Body of pancreas (tissue), 4 donors: ENCODE measurements at places on chromosomes 6 and 20. TPM values are rescaled to one million over a fixed set of nuclear protein-coding genes. Genes with fewer than 3 reads are reported as not detected.

The LSM2 gene
- total RNA-seq: 22.4 TPM

The OR2H2 gene
- total RNA-seq: not detected

The SNRPB gene
- 53.1 TPM for total RNA-seq

The VWA7 gene
- total RNA-seq: 4.2 TPM

The OPN5 gene
- total RNA-seq: not detected

The PRSS16 gene
- 10.9 TPM for total RNA-seq

The ORC3 gene
- 8.2 TPM for total RNA-seq

The POFUT1 gene
- total RNA-seq: 23.6 TPM

The MC3R gene
- total RNA-seq: not detected

The SYCP2 gene
- 3.6 TPM for total RNA-seq

The TP53TG5 gene
- not detected for total RNA-seq

The MATN4 gene
- total RNA-seq: 5.3 TPM

The SNPH gene
- 3.4 TPM for total RNA-seq

The BHLHE23 gene
- total RNA-seq: not detected

The HCRTR2 gene
- total RNA-seq: not detected

The ZFP57 gene
- not detected for total RNA-seq

The ANKS1A gene
- 17.1 TPM for total RNA-seq

The MYH7B gene
- total RNA-seq: 0.52 TPM

The C2 gene
- 1.3 TPM for total RNA-seq

The SIRPG gene
- not detected for total RNA-seq

The GSTA3 gene
- not detected for total RNA-seq

The PSORS1C1 gene
- total RNA-seq: 1.6 TPM

The HLA-G gene
- 0.78 TPM for total RNA-seq

The CGA gene
- total RNA-seq: not detected

The MLN gene
- total RNA-seq: not detected

The KCNK17 gene
- 1.6 TPM for total RNA-seq

The EYA2 gene
- total RNA-seq: 3.6 TPM

The PGK2 gene
- total RNA-seq: not detected

The RAB44 gene
- total RNA-seq: not detected

The SRC gene
- 25.9 TPM for total RNA-seq

The JARID2 gene
- total RNA-seq: 3.6 TPM

The AURKA gene
- total RNA-seq: 1.0 TPM

The GLP1R gene
- total RNA-seq: 5.7 TPM
